NCI-H2171 (cell line): ENCODE measurements at places on chromosomes 16 and 17.

- DNase-seq, result no peak
Observed at GRCh38 chr16:50309156-50309526, 42.8 kb downstream of the ADCY7 start.

GRCh38 chr17:79011451-79012147, 2.0 kb upstream of the CANT1 start:
- DNase-seq, result no peak

GRCh38 chr16:89710709-89711564, 9.4 kb upstream of the SPATA2L start:
- no peak for DNase-seq

DNA sequence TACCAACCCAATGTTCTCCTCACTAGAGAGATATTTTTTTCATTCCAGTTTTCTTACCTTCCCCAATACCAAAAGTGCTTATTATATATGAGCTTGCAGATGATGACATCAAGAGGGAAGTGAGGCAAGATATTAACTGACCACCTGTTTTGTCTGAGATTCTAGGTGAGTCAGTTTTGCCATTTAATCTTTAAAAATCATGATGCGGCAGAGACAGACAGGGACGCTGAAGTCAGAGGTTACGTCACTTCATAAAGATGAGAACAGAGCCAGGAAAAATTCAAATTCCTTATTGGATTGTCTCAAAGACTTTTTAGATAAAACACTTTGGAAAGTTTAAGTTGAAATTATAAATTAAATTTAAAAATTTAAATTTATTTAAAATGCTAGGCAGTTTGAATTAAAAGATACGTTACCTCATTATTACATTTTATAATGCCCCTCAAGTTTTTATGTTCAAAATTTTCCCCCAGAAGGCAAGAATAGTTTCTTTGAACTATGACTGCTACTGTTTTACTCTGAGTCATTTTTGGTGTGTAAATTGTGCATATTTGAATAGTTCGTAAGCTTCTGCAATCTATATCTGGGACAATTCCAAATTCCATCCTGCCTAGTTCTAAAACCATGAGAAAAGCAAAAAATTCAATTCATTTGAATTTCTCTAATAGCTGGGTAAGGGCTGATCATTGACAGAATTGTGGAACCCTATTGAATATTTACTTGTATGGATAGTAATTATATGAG, 839.6 kb upstream of the GOT2 start:
- no peak for DNase-seq

DNA sequence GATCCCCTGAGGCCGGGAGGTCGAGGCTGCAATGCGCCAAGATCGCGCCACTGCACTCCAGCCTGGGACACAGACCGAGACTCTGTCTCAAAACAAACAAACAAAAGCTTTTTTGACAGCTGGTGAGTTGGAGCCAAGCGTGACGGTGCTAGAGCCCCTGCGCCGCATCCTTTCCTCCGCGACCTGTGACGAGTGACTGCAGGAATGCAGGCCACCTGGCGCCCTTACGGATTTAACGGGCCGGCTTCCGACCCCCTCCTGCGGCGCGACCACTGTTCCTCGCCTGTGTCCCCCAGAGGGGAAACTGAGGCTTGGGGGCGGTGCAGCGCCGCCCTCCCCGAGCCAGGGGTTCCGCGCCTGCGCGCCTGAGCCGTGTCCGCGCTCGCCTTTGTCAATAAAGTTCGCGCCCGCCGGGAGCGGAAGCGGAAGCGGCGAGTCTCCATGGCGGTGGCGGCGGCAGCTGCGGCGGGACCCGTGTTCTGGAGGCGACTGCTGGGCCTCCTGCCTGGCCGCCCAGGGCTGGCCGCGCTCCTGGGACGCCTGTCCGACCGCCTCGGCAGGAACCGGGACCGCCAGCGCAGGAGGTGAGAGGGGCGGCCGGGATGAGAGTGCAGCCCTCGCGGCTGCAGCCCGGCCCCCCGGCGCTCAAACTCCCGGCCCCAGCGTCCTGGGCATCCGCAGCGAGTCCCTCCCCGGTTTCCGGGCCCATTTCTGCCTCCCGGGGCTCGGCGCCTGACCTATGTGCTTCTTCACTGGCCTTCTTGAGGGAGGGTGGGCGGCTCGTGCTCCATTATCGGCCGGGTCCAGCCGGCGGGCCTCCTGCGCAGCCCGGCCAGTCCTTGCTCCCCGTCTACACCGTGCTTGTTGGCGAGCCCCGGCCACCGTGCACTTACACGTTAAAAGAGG, at the start of gene PGS1:
Gene PGS1, plus strand, starts transcription at position 425 of the 906 bp plus-strand sequence. Its CDS starts 17 bp downstream, at position 442.
- DNase-seq, result peak; percentile 64

DNA sequence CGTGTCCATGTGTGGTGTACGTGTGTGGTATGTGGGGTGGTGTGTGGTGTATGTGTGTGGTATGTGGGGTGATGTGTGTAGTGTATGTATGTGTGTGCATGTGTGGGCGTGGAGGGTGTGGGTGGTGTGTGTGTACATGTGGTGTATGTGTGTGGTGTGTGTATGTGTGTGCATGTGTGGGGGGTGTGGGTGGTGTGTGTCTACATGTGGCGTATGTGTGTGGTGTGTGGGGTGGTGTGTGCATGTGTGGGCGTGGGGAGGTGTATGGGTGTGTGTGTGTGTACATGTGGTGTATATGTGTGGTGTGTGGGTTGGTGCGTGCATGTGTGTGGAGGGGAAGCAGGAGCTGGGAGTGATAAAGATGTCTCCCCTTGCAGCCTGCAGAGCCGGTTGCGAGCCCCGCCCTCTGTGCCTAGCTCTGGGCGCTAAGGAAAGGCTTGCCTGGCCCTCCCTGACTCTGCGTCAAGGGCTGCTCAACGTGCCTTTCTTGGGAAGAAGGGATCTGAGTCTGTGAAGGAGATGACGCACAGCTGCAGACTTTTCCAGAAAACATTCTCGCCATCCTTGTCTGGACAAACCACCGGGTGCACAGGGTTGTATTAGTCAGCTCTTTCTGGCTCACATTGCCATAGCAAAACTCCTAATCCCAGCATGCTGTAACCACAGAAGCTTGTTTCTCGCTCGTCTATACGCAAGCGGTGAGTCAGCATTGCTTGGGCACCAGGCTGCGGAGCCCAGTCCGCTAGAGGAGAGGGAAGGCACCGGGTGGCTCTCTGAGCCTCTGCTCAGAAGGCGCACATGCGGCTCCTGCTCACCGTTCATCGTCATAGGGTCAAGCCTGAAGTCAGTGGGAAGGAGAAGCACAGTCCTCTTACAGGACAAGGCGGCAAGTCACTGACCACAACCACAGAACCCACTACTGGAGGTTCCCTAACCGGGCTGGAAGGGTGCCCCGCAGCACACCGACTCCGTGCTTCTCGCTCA, 2.0 kb upstream of the CD300H start:
- no peak for DNase-seq

- no peak for DNase-seq
Observed at GRCh38 chr17:7221278-7222092, 1.7 kb downstream of the ACADVL start.

DNA sequence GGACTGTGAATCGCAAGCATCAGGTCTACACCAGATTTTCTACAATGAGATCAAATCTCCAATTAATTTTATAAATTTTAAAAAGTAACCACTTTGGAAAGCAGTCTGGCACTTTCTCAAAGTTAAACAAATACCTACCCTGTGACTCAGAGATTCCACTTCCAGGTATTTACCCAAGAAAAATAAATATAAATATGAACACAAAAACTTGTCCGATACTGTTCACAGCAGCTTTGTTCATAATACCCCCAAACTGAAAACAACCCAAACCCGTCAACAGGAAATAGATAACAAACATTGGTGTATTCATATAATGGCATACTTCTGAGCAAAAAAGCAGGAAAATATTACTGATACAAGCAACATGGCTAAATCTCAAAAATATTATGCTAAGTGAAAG, 12.1 kb downstream of the ZDHHC7 start:
- DNase-seq, result no peak

DNA sequence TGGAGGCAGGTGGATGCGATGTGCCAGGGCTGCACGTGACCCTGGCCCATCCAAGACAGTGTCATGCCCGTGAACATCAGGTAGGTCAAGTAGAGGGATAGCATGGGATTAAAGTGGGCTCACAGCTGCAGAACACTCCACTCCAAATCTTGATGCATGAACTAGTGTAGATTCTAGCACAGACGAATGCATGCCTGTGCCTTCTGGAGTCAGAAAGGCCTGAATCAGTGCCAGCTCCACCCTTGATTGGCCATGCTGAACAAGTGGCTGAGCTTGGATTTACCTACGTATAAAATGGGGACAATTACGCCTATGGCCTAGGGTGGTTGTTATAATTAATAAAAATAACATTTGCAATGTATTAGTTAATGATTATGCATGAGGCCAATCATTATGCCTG, 10.6 kb downstream of the IRX3 start:
- no peak for DNase-seq

DNA sequence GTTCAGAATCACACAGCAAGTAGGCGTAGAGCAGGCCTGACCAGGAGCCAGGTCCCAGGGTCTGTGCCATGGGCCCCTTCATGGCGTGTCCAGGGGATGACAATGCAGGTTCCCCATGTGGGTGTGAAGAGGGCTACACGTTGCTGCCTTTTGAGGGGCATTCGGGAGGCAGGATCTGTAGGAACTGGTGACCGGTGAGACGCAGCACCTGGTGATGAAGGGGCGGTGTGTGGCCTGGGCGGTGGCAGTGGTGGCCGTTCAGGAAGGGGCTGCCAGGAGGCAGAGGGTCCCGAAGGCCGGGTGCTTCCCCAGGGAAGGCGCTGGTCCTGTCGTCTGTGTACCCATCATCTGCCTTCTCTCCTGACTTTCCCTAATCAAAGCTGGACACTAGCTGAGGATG, 34.6 kb downstream of the ZNF750 start:
- no peak for DNase-seq

- DNase-seq, result no peak
Observed at GRCh38 chr17:45270828-45271418, 9.0 kb upstream of the SPATA32 start.

DNA sequence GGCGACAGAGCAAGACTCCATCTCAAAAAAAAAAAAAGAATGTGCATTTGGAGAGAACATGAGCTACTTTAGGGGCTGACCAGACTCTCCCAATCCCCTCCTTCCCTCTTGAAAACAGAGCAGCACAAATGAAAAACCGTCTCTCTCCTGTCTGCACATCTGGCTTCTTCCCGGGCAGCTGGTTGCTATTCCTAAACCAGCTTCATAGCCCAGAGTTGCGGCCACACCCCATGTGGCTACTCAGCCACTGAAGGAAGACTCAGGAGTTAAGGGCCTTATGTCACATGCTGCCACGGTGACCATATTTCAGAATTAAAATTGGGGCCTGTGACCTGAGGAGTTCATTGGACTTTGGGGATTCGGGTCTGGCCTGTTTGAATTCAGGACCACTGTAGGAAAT, 48.3 kb downstream of the KATNIP start:
- DNase-seq, result no peak

GRCh38 chr17:50035421-50035879, 20.5 kb upstream of the ITGA3 start:
- no peak for DNase-seq

DNA sequence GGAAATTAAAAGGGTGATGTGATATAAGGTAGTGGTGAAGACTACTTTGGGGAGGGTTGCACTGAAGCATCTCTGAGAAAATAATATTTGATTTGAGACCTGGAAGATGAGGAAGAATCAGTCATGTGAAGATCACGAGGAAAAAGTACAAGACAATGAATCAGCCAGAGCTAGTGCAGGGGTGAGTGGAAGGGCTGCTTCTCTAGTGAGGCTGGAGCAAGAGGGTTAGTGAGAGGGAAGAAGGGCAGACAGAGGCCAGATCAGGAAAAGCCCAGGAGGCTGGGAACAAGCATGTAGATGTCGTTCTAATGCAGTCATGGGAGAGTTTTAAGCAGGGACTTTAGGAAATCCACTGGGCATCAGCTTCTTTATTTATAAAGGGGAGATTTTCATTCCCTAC, 504.2 kb upstream of the SALL1 start:
- DNase-seq, result no peak

DNA sequence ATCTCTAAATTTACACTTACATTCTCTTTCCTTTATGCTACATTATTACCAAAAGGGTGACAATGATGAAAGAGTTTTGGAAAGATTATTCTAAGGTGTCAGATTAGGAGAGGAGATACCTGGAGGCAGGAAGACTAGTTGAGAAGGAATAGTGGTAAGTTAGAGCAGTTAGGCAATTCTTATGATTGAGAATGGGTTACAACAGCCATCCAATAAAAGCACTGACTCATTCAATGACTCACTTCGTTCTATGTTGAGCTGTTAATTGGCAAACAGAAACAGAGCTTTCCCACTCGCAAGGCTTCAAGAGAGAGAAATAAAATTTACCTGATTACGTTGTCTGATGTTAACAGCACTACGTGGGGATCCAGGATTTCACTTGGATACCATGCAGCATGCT, 5.8 kb downstream of the NUP88 start:
- no peak for DNase-seq

- DNase-seq, result peak; percentile 59
Observed at GRCh38 chr17:75105126-75106080, 4.4 kb upstream of the ARMC7 start.

DNA sequence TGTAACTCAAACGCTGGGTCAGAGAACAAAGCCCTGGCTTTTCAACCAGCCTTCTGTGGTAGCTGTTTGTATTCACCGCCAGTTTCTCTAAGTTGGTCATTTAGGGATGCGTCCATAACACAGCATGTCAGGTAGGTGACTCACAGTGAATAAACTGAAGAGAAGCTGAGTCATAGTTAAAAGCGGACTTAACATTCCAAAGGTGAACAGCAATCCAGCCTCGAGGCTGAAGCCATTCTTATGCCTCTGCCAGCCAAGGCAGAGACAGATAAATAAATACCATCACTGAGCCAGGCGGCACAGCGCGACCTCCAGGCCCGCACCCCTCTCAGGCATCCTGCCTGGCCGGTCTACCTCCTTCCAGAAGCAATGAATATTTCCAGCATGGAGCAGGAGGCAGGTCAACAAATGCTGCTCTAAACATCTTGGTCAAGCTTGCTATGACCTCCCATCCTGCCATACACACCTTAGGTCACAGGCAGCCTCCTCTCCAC, 12.4 kb upstream of the CACNG4 start:
- DNase-seq, result no peak

DNA sequence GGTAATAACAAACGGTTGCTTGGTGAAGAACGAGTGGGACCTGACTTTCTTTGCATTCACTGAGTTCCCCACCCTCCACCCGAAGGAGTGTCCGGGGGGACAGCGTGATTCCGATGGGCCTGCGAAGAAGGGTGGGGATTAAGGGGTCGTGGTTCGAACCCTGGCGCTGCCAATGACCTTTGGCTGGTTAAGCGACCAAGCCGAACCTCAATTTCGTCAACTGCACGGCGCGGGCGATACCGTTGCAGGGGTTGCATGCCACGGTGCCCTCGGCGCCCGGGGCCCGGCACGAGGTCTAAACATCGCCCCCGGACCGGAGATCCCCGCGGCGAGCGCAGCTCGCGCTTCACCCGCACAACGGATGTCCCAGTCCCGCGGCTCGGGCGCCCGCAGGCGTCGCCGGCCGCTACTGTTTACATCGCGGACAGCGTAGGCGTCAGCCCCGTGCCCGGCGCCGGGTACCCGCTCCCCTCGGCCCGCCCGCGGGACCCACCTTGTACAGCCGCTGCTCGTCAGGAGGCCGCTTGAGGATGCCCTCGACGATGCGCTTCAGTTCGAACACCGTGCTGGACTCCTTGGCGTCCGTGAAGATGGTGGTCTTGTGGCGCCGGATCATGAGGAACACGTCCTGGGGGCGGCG, 460 bp downstream of the ELOB start:
- DNase-seq, result no peak
